ENCODE measurements at places on chromosomes 16 and 17.

DNA sequence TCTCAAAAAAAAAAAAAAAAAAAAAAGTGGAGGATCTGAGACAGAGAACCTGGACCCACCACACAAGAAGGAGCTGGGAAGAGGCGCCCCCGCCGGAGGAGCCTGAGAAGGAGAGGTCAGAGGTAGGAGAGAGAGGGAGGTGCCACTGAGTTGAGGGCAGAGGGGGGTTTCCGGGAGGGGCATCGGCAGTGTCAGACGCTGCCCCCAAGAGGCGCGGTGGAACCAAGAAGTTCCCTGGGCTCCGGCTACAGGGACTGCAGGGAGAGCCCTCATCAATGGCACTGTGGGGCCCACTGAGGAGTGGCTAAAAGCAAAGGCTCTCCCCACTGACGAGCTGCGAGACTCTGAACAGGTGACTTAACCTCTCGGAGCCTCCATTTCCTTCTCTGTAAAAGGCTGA is 4.2 kb downstream of the CCDC42 start:
- no peak for DNase-seq

DNA sequence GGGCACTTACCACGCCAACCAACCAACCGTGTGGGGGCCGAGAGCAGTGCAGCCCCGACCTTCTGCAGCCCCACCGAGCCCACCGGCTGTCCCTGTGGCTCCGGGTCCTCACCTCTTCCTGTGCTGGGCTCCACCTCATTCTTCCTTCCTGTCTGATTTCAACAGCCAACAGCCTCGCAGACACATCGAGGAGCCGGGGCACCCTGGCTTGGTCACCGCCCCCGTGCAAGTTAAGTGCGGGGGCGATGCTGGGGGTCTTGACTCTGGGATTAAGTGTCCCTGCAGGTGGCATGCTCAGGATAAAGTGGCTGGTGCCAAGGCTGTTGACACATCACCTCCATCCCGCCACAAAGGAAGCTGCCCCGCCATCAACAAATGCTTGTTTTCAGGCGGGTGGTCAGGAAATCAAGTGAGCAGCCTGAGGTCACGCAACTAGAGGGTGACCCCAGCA is at the start of gene NLRC3:
Gene NLRC3, minus strand, starts transcription at position 102 of the 451 bp plus-strand sequence. CDS start 12,367 bp downstream, outside the sequence.
- DNase-seq = peak; percentile 21

- DNase-seq = no peak
Measured at GRCh38 chr16:81997738-81998137, 13.5 kb downstream of the SDR42E1 start.

DNA sequence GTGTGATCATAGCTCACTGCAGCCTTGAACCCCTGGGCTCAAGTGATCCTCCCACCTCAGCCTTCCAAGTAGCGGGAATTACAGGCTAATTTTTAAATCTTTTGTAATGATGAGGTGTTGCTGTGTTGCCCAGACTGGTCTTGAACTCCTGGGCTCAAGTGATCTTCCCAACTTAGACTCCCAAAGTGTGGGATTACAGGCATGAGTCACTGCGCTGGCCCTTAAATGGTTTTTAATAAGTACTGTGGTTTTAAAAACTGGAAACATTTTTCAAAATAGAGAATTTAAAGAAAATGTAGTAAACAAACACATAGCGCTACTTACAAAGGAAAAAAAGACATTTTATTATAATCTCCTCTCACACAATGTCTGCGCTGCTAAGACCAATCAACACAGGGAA is 32.2 kb downstream of the MARCHF10 start:
- DNase-seq = no peak

GRCh38 chr17:40956401-40957254 is 10.1 kb downstream of the KRT39 start:
- DNase-seq = no peak

DNA sequence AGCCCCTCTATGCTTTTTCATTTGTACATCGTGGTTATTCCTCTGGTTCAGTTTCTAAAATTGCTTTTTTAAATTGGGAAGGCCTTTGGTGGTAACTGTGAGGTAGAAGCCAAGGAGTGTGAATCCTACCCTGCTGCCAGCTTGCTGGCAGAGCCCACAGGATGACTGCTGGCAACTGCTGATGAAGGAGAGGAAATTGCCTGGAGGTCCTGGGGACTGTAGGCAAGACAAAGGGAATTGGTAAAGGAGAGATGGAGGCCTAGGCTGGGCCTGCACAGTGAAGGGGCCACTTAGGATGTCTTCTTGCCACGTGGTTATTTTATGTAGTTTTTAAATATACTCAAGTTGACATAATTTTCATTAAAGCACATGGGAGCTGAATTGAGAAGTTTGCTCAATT is 15.8 kb downstream of the C17orf58 start:
- no peak for DNase-seq

DNA sequence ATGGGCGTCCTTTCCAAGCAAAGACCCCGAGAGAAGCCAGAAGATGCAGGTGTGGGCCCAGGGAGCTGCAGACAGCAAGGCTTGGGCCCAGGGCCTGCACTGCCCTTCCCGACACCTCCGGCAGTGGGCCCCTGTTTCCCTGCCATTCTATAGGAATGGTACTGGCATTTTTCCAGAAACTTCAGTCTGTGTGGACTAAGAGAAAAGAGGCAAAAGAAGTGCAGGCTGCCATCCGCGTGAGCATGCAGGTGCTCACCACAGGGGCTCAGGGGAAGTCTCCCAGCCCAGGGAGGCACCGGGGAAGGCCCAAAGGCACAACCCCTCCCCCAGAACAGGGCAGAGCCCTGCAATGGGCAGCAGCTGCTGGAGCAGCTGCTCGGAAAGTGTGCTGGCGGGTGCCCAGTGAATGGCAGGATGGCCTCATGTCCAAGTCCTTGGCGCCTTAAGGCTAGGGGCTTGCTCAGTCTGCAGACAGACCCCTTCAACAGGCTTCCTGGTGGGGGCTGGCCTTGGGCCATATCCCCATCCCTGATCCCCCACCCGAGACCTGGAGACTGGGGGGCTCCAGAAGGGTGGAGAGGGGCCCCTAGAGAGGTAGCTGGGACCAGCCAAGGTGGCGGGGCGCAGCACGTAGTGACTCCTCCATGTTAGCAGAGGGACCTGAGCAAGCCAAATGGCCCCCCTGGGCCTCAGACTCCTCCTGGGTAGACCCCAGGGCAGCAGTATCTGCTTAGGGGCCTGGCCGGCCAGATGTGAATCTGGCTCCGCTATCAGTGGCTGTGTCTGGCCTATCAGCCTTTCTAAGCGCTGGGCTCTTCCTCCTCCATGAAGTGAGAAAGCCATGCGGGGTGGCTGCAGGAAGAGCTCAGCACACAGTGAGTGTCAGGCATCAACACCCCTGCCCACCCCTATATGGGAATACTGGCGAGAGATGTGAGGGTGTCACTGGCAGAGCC is 6.7 kb upstream of the TPPP3 start:
- DNase-seq = no peak

DNA sequence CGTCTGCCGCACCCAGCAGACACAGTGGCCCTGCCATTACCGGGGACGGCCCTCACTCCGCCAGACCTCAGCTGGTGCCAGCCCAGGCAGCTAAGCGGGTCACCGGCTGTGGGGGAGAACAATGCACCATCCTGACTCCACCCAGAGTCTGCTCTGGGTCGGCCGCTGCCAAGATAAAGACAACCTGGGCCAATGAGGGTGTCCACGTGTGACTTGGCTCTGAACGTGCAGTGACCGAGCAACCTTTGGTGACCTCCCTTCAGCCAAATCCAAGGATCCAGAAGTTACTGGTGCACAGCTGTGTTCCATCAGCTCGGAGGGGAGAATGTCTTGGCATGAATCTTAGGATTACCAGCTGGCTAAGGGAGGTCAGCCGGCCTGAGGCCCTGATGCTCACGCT is 155.9 kb downstream of the NTN1 start:
- no peak for DNase-seq

DNA sequence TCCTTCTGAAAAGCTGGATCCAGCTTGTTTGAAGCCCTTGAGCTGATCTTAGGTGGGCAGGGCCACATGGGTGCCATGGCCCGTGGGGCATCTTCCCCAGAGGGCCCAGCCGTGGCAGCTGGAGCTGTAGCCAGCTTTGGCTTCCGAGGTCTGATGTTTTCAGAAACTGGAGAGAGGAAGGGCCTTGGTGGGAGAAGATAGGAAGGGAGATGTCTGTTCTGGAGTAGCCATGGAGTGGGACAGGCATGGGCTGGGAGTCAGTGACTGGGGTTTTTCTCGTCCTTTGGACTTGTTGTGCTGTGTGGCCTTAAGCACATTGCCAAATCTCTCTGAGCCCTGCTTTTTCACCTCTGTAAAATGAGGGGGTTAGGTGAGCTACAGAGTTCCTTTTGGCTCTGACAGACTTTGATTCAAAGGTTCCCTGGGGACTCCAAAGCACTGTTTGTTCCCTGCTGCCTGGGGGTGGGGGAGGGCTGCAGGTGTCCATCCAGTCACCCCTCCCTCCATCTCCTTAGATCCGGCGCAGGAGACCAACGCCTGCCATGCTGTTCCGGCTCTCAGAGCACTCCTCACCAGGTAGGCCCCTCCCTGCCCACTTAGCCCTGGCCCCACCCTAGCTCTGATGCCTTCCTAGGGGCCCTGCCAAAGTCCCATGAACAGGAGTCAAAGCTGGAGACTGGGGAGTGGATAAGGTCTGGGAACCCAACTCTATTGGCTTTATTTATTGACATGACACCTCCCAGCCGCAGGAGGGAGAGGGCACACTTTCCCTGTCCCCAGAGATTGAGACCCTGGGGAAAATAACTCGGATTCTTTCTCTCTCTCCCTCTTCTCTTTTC is 2.1 kb downstream of the PPP1R1B start:
- DNase-seq = no peak

GRCh38 chr16:66113223-66113622 is 253.3 kb upstream of the CDH5 start:
- DNase-seq = no peak

DNA sequence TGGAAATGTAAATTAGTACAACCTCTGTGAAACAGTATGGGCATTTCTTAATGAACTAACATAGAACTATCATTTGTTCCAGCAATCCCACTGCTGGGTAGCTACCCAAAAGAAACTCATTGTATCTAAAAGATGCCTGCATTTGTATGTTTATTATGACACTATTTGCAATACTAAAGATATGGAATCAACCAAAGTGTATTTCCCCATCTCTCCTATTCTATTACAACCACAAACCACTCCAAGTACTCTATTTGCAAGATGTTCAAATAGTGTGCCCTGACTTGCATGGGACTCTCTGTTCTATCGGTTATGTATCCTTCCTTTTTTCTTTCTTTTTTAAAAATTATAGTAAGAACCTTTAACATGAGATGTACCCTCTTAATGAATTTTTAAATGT is 845.2 kb downstream of the CDH11 start:
- DNase-seq = no peak

DNA sequence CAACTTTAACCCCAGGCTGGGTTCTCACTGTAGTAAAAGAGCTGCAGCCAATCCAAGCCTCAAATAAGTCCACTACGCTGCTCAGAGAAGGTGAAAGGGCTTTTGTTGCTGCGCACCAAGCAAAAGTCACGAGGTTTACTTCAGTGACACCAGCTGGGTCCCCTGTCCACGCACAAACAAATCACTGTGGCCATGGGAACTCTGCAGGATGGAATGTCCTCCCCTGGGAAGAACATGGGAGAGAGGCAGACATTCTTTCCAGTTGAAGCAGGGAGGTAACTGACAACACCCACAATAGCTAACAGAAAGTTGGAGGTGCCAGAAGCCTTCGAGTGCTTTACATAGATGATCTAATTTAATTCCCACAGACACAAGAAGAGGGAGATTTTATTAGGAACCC is 181.9 kb downstream of the PMP22 start:
- DNase-seq = no peak

DNA sequence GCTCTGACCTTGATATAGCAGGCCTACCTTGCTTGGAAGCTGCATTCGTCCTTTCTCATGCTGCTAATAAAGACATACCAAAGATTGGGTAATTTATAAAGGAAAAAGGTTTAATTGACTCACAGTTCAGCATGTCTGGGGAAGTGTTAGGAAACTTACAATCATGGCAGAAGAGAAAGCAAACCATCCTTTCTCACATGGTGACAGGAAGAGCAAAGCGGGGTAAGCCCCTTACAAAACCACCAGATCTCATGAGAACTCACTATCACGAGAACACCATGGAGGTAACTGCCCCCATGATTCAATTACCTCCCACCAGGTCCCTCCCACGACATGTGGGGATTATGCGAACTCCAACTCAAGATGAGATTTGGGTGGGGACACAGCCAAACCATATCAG is 6.0 kb upstream of the MAPT start:
- no peak for DNase-seq

DNA sequence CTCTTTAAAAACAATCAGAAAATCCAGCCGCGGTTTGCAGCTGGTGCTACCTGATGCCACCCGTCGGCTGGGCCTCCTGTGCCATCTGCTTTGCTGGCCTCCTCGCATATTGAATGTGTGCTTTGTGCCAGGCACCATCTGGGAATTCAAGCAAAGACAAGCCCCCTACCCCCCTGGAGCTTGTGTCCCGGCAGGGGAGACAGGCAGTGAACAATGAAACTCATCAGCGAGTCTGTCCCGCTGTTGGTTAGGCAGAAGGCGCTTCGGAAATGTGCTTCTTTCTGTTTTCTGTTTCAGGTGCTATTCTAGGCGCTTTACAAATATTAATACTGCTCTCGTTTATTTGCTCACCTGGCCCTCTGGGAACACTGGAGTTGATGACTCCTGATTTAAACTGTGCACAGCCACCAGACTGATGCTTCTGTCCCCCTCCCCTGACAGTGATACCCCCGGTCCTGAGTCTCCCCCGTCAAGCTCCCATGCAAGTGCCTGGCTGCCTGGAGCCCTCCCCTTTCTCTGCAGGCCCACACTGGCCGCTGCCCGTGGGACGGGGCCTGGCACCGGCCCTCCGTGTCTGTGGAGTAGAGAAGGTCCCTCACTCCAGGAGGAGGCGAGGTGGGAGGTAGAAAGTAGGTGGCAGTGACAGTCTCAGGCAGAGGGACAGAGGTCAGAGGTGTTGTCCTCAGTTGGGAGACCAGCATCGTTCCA is 126.1 kb upstream of the PLCG2 start:
- DNase-seq = no peak

GRCh38 chr16:51374346-51374745 is 223.3 kb upstream of the SALL1 start:
- no peak for DNase-seq

GRCh38 chr16:79303959-79304387 is 296.6 kb downstream of the MAF start:
- no peak for DNase-seq

DNA sequence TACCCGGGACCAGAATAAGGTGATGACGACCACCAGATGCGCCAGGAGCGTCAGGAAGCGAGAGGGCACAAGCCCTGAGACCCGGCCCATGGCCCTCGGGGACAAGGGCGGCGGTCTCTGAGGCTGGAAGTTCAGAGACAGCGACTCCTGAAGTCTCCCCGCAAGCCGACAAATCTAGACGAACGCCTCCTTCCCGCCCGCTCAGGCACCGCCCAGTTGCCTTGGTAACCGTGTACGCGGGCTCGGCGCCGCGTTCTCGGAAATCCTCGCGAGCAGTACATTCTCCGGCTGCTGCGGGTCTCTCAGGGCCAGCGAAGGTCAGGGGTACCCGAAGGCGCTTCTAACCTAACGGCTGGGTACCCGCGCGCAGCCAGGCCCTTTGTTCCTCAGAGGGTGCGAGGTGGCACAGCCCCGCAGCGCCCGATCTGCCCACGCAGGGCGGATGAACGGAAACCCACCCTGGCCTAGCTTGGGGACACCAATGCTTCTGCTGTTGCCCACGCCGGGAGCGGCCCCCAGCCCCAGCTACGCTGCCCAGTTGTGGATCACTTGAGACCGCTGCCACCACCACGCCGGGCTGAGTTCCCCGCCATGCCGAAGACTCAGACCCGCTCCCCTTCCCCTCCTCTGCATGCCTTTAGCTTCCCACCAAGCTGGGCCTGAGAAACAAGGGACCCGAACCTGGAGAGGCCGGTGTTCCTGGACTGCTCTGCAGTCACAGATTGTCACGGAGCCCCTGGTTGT is at the start of gene TMEM107:
Gene TMEM107, minus strand, starts transcription at position 184 of the 744 bp plus-strand sequence. Its CDS starts 94 bp downstream, at position 90.
- no peak for DNase-seq
